Neuronal stem cell (in vitro differentiated cells): ENCODE measurements at places on chromosomes 6 and 20.

DNA sequence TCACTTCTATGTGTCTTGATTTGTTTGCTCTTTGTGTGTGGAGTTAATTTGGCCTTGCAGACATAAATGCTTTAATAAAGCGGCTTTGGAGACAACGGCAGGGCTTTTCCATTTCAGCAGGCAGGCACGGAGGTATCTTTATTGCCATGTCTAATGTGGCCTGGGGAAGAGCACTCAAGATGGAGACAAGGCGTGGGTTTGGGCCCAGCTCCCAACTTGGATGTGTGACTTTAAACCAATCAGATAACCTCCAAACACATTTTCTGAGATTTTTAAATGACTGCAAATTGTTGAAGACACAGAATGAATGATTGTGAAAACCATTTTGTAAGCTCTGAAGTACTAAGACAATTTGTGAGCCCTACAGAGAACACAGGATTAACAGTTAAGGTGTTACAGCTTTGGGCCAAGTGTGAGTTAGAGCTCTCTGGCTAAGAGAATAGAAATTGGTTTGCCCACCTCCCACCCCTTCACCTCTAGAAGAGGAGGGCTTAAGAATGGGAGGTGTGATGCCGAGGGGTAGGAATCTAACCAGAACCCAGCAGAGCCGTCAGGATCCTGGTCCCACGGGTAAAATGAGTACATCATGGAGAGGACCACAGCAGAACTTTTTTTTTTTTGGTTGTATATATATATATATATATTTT, 9.0 kb downstream of the DYNLT1 start:
- no peak for DNase-seq

GRCh38 chr20:59378396-59378795, 78.0 kb downstream of the EDN3 start:
- no peak for DNase-seq

DNA sequence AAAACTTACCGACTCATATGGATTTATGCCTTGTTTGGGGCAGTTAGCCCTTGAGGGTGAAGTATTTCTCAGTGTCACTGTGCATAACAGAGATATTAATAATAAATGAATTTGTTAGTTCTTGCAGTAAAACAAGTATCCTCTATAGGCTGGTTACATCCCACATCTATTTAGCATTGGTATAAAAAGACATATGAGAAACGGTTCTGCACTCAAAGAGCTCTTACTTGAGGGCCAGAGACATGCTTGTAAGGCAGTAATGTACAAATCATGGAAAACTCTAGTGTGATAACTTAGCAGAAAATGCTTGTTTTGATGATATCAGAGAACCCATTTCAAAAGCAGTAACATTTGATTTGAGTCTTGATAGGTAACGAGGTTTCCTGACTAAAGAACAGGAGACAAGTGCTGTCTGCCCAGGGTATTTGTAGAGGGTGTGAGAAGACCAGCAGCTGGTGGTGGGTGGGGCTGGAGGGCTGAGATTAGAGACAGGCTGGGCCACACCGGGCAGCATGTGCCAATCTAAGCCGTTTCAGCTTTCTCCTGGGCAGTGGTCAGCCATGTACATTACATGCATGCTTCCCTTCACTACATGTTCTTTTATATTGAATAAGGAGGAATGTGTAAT, 46.3 kb downstream of the TULP4 start:
- DNase-seq: no peak

- no peak for DNase-seq
Observed at GRCh38 chr6:36616893-36617521, 22.8 kb downstream of the SRSF3 start.
